NAMALWA (cell line): ENCODE measurements at places on chromosomes 6 and 20.

GRCh38 chr6:21816231-21816630 lies 222.7 kb downstream of the SOX4 start:
- DNase-seq = no peak

GRCh38 chr6:12203001-12203400 lies 87.2 kb upstream of the EDN1 start:
- DNase-seq = no peak

- DNase-seq = peak; percentile 58
These were observed 1.4 kb upstream of the HIVEP1 start for GRCh38 chr6:12010635-12011275.

- no peak for DNase-seq
These were observed 170.6 kb upstream of the AGPAT4 start for GRCh38 chr6:161444464-161444863.

DNA sequence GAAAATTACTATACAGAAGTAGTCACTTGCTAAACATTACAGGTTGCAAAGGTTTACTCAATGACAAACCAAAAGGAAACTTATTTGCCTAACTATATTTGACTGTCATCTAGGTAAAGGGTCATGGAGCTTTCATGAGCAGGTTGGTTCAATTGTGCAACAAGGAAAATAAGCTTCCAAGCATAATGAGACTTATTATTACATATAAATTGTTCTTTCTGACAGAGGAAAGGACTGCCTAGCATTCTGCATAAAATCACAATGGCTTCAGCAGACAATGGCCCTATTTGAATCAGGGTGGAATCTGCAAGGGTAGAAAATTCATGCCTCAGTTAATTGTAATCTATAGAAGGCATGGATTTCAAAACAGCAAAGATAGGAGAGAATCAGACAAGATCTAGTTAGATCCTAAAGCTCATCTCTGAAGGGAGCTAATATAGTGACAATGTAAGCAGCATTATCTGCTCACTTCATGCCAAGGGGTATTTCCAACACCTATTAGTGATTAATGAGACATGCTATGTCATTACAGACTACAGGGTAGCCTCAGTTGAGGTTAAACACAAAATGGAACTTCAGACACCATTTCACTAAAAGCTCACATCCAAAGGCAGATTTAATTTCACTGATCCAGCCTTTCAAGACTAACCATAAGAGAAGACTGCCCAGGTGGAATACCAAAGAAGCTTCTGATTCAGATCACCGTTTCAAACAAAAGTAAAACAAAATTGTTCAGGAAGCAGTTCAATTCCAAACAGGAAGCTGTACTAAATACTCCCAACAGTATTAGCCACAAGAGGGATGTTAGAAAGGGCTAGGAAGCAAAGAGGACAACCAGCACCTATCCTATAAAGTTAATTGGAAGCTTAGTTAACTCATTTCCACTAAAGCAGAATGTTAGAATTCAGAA lies 8.5 kb downstream of the STAU1 start:
- peak; percentile 17 for DNase-seq
